ENCODE measurements at places on chromosomes 7 and 10.

DNA sequence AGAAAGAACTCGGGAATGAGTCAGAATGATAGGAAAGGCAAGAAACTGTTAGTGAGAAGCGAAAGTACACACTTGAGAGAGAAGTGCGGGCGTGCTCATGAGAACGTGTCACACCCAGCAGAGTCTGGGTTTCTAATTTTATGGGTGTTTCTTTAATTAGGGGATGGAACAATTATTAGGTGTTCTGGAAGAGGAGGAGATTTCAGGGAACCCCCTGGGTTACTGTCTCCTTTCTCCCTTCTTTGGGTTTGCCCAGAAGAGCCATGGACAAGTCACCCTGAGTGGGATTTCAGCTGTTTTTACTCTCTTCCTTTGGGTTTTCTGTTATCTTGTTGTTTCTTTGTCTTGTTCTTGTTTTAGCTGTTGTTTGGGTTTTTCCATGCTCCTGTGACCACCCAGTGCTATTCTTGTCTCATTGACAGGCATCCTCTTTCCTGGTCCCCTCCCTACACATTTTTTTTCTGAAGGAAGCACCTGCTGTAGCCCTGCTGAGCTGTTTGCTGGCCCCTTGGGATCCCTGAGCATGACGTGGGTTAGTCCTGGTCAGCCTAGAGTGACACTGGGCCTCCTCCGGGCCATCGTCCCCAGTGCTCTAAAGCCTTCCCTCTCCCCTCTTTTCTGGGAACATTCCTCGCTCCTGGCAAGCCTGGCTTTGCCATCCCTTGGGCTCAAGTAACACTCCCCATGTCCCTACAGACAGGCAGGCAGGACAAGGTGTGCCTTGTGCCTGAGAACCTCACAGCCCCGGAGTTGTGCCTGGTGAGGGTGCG, 3.5 kb downstream of the SH2D4B start:
- DNase-seq: no peak

DNA sequence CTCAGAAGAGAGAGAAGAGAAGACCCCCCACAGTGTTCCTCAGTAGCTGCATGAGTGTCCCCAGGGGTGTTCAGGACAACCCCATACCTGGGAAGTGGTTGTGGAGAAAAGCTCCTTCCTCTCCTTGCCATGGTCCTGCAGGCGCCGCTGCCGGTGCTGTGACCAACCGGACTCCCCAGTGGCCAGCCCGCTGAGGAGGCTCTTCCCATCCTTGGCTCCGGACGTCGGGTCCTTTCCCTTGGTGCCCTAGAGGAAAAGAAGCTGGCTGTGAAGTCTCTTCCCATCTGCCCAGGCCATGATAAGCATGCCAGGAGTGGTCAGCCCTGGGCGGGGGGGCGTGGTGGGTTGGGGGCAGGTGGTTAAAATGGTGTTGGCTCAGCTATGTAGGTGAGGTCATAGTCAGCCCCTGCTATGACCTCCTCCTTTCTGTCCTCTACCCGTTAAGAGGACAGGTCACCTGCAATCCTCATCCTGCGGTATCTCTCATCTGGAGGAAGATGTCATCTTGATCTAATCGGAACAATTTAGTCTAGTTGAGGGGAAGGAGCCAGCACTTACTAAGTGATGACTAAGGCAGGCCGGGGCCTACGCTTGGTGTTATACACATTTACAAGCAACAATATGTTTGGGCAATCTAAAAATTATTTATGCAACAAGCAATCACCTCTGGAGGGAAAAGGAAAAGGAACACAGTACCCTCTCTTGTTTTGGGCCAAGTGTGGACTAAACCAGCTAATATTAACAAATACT, 13.2 kb downstream of the WDR91 start:
- DNase-seq: no peak

DNA sequence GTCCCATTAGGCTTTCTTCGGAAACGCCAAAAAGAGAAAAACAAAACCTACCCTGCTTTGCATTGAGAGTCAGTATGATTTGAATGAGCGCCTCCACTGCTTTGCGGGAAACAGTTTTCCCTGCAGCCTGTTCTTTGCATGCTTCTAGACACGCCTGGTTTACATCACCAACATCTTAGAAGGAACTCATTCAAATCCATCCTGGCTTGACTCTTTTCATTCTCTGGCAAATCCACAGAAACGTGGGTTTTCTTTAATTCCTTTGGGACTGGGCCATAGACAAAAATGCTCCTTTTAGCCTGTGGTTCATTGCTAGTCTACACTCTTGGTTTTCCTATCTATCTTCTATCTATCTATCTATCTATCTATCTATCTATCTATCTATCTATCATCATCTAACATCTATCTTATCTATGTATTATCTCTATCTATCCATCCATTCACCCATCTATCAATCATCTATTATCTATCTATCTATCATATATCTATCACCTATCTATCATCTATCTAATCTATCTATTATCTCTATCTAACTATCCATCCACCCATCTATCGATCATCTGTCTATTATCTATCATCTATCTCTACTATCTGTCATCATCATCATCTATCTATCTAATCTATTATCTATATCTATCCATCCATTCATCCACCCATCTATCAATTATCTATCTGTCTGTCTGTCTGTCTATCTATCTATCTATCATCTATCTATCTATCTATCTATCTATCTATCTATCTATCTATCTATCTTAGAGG, 68.3 kb downstream of the GATA3 start:
- no peak for DNase-seq

GRCh38 chr10:117003336-117003735, 1.7 kb downstream of the SHTN1 start:
- no peak for DNase-seq

GRCh38 chr10:50574931-50575330, 48.8 kb downstream of the SGMS1 start:
- no peak for DNase-seq

- no peak for DNase-seq
These were observed 28.0 kb downstream of the GLCCI1 start for GRCh38 chr7:7996568-7996967.

DNA sequence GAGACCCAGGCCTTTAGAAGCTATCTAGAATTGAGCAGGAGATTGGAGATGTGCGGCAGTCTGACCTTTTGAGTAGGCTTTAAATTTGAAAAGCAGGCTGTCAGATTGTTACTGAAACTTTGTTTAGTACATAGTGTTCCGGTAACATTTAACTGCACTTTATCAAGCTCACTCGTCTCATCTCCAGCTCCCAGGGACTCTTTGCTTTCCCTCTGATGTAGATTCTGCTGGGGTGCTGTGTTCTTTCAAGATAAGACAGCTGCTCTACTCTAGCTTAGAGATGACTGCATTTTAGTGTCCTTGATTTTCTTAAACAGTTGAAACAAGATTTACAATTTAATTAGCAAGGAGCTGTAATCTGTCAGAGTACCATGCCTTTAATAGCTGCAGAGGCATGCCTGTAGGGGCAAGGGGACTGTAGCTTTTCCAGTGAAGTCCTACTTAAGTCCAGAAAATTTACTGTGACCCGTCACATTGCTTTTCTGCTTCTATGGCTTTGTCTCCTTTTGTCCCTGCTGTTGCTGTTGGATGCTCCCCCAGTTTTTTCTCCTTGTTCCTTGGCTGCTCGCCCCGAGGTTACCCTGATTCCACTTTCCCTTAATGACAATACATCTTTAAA, 56.4 kb upstream of the MTPN start:
- DNase-seq: peak; percentile 41

- DNase-seq: no peak
These were observed 69.3 kb downstream of the EGFR start for GRCh38 chr7:55088107-55088506.

DNA sequence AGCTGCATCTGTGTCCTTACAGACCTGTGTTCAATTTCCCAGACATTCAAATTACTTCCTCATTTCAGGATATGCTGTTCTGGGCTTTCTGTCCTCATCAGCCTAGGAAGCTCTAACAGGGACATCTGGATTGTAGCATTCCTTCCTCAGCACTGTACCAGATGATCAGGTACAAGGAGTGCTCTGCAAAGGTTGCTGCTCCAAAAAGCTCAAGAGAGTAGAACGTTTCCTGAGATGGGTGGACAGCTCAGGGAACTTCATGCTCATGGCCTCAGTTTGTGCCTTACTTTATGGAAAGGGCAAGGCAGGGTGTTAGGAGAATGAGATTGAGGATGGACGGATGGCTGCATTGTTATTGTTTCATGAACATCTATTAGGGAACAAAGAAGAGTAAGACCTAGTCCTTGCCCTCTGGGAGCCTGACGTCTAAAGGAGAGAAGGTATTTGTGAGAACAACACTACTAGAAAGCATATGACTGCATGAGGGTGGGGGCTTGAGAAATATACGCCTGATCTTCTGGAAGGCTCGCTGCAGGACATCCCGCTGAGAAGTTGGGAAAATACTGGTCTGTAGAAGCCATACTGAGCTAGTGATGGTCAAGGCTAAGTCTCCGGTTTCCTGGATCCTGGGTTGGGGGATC, 10.5 kb upstream of the ZNF212 start:
- DNase-seq: no peak

GRCh38 chr10:122525788-122526187, 34.8 kb upstream of the DMBT1 start:
- no peak for DNase-seq

GRCh38 chr7:111765751-111766643, 203.7 kb upstream of the IMMP2L start:
- DNase-seq: no peak

GRCh38 chr10:14508725-14509124, 178.0 kb upstream of the FRMD4A start:
- no peak for DNase-seq

DNA sequence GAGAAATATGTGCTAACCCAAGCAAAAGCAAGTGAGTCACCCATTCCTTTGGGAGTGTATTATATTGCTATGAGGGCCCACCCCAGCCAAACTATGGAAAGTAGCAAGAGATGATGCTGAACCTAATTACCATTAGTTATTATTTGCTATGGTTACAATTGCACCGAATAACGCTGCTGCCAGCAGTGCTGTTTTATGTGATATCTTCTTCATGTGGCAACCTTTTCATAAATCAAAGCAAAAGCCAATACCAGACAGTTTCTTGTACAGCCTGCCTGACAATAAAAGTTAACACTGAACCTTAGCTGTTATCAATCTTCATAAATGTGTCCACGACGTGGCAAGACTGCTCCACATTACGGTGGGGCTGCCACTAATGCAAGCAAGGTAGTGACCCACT, 241.7 kb upstream of the PLXNA4 start:
- DNase-seq: no peak

- no peak for DNase-seq
These were observed 599.5 kb upstream of the DPP6 start for GRCh38 chr7:153452661-153453060.

DNA sequence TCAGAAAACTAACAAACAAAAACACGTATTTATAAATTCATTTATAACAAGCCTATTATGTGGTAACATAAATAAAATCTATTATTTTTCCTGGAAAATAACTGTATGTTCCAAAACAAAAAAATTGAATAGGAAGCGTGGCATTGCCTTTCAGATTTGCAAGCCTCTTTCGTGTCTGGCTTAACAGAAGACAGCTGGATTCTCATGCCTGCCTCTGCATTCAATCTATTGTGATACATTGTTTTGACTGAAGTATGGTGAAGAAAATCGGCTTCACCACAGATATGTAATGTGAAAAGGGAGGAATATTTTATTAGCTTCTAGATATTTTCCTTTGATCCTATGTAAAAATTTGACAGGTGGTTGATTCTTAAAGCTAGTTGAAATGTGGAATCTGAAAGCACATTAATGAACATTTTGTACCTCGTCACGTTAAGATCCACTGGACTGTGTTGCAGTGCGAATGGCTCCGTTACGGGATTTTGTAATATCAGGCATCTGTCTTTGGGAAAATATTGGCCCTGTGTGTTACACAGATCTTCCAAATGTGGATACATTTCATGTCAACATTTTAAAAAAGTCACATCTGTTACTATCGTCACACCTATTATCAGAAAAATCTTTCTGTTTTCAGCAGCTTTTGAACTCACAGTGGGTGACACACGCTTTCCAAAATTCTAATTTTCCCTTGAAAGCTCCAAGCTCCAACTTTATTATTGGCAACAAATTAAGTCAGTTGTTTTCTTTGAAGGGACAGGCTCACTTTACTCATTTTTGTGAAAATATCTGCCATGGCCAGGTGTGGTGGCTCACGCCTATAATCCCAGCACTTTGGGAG, 26.2 kb downstream of the PALD1 start:
- DNase-seq: no peak

GRCh38 chr10:65660006-65660405, 1265.8 kb upstream of the LRRTM3 start:
- no peak for DNase-seq

DNA sequence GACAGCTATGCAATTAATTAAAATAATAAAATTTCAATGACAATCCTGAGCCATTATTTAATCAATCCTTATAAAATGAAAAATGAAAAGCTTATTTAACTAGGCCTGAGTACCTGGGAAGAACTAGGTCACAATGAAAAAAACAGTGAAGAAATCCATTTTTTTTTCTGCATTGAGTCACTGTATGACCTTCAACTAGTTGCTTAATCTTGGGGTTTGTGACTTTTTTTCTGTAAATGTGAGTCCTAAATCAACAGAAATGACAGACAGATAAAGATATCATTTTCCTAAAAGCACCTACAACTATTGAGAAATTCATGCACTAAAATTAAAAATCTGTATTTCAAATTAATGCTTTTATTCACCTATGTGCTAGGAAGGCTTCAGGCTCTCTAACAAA, 96.8 kb downstream of the TMEM26 start:
- no peak for DNase-seq

- no peak for DNase-seq
These were observed 1288.0 kb upstream of the SORCS1 start for GRCh38 chr10:108452533-108452932.

DNA sequence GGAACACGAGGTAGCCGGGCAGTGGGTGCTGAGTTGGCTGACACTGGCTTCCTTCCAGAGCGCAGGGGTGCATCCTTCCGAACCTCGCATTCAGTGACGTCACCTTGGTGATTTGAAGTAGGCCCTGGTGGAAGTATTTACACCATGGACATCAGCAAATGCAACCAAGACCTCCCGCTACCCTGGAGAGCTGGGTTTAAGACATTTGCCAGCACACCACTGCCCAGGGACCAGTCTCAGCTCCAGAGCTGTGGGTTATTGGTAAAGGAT, 106.4 kb upstream of the GPR26 start:
- no peak for DNase-seq

DNA sequence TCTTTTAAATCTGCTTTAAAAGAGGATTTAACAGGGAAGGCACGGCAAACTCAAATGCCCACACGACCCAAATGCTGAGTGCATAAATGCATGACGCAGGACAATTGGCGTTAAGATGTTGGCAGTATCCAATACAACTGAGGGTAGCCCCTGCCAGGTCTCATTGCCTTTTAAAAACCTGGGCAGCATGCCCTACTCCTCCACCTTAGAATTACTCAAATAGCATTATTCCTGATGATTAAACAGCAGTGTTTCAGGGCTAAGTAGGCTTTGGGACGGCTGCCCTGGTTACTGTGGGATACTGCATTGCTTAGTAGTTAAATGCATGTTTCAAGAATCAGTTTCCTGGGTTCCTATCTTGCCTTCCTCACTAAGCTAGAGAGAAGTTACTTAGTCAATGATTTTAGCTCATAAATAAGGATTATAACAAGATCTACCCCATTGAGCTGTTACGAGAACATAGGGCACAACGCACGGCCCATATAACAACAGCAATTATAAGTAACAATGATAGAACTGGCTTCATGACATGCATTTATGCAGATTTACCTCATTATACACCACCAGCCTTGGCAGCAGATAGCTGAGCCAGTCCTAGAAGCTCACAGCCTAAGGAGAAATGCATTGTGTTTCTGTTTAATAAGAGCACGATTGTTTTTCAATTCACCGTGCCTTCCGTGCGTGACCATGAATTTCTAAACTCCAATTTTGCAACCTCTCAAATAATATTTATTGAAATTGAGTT, 7.9 kb downstream of the TUBAL3 start:
- no peak for DNase-seq
